ENCODE measurements at places on chromosomes 5 and 9. TPM values are rescaled to one million over a fixed set of nuclear protein-coding genes. Genes with fewer than 3 reads are reported as not detected.

The GPR21 gene
- total RNA-seq: 1.1 TPM

The TRIP13 gene
- 0.92 TPM for total RNA-seq

- no peaks in the 10 kb centered on the region for H3K4me1 ChIP-seq
- DNase-seq: no peak
- H3K27ac ChIP-seq: no peak overlapping the region
- no peak overlapping the region for H3K4me3 ChIP-seq
- no peaks in the 10 kb centered on the region for H3K36me3 ChIP-seq
These were observed 61.7 kb upstream of the SLC27A6 start for GRCh38 chr5:128903550-128903949.

The CATSPER3 gene
- not detected for total RNA-seq

The OR1J2 gene
- total RNA-seq: not detected

- H3K27me3 ChIP-seq: no peaks in the 10 kb centered on the region
- no peaks in the 10 kb centered on the region for H3K36me3 ChIP-seq
These were observed 65.4 kb upstream of the ANKRD55 start for GRCh38 chr5:56298336-56299090.

DNA sequence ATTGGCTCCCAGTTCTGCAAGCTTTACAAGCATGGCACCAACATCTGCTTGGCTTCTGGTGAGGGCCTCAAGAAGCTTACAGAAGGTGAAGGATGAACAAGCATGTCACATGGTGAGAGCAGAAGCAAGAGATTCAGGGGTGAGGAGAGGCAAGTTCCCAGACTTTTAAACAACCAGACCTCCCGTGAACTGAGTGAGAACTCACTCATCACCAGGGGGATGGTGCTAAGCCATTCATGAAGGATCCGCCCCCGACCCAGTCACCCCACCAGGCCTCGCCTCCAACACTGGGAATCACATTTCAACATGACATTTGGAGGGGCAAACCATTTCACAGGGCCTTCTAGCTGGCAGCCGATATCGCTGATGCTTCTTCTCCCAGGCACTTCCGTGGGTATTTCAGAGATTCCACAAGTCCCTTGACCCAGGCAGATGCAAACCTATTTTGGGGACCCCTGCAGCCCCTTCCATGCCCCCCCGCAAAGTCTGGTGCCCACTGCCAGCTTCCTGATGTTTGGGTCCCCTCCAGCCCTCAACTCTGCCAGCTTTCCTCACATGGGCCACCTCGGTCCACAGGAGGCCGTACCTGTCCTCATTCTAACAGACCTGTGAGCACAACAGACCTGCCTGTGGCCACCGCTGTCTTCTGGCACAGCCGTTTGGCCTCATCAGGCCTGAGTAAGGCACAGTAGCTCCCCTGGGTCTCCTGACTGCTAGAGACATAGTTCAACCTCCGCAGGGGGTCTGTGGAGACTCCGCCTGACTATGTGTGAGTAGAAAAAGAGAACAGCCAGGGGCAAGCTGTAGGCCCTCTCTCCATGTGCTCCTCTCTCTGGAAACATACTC, 60.7 kb upstream of the ANGPTL2 start:
- no peak overlapping the region for H3K4me3 ChIP-seq
- H3K27me3 ChIP-seq: no peaks in the 10 kb centered on the region
- DNase-seq: no peak
- no peaks in the 10 kb centered on the region for H3K36me3 ChIP-seq

Data from esophagus muscularis mucosa (tissue), 4 donors.